Colonic mucosa (tissue), 4 donors: ENCODE measurements at places on chromosomes 7 and 10. TPM values are rescaled to one million over a fixed set of nuclear protein-coding genes. Genes with fewer than 3 reads are reported as not detected.

DNA sequence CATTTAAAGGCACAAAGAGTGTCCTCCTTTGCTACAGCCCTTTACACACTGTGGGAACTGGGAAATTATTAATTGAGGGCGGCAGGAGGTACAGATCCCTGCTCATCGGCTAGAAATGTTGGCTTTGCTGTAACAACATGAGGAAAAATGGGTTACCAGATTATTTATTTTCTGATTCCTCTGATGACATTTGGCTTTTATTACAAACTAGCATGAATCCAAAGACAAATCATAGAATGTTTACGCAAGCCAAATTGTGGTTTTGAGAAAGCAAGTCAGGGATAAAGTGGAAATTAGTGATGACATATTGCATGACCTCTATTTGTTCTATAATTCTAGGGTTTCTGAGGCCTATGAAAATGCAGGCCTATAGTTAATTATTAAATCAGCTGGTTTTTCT lies 126.1 kb upstream of the TMEM196 start:
- no peak for DNase-seq

GRCh38 chr10:118543714-118544400 lies 51.6 kb downstream of the PRLHR start:
- peak; percentile 44 for DNase-seq

DNA sequence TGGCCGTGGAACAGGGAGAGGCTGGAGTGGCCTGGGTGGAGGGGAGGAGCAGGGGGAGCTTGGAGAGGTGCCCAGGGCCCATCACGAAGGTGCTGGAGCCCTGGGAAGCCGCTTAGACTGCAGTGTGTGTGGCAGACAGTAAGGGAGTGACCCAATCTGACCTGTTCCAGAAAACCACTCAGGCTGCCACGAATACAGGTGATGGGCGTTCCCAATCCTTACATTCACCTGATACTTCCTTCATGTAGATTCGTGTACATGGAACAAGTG lies 161.7 kb downstream of the SVIL start:
- no peak for DNase-seq

GRCh38 chr7:68440866-68441265 lies 1157.4 kb upstream of the AUTS2 start:
- DNase-seq: no peak

- DNase-seq: no peak
These were observed 80.8 kb upstream of the ADAM12 start for GRCh38 chr10:126468876-126469643.

DNA sequence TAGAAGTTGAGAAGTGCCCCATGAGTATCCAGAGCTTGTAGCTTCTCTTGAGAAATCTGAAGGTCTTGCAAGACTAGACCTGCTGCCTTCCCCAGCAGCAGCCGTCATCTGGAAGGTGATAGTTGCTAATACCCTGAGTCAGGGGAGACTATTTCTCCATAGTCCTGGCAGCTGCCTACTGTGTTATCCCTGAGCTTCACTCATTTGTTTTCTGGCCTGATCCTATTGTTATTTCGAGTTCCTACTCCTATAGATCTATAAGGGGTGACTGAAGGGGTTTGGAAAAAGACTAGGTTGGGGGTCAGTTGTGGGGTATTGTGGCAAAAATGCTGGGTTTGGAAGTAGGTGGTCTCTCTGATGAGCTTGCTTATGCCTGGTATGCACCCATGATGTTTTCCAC lies 297.8 kb downstream of the CNTNAP2 start:
- DNase-seq: no peak

DNA sequence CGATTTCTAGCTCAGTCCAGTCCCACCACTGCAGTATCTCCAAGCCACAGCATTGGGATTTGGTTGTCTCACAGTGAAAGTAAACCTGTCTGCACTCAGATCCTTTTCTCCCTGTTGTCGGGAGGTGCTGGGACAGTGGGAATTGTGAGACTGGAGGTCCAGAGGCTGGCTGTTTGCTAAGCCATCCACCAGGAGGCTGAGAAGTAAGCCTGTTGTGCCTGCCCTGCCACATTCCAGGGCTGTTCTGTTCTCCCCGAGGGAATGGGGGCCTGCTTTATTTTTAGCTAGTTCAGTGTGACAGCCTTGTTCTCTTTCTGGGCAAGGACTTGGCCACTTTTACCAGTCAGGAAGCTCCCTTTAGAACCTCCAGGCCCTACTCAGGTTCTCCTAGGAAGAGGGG lies 54.9 kb downstream of the HK1 start:
- no peak for DNase-seq

GRCh38 chr7:142002179-142002578 lies 6.5 kb downstream of the MGAM start:
- DNase-seq: no peak

DNA sequence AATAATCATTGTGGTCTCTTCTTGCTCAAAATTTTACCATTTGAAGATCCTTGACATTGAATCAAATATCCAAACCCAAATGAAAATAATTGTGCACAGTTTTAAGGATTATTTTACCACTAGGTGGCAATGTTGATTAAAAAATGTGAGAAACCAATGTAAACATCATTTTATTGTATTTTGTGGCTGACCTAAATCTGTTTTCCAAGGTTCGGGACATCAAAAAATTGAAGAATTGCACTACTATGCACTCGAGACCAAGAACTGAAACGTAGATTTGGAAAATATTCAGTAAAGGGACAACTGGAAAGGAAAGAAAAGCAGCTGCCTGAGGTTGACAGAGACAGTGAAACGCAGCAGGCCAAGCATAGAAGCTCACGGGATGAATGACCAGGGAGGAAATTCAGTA lies 259.3 kb downstream of the SNX13 start:
- no peak for DNase-seq

DNA sequence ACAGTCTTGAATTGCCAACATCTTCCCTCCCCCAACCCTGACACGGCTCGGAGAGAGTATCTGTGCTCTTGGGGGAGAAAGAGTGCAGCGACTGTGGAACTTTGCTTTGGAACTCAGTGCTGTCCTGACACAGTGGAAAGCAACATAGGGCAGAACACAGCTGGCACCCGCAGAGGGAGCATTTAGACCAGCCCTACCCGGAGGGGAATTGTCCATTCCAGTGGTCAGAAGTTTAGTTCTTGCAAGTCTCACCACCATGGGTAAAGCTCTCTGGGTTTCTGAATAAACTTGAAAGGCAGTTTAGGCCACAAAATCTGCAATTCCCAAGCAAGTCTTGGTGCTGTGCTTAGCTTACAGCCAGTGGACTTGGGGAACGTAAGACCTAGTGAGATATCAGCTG lies 34.9 kb downstream of the TFEC start:
- no peak for DNase-seq

- DNase-seq: no peak
These were observed 147.3 kb downstream of the NRCAM start for GRCh38 chr7:108308903-108309302.

- no peak for DNase-seq
These were observed 5.7 kb upstream of the NDST2 start for GRCh38 chr10:73816917-73817729.

GRCh38 chr7:73727952-73728351 lies 8.5 kb upstream of the STX1A start:
- no peak for DNase-seq

DNA sequence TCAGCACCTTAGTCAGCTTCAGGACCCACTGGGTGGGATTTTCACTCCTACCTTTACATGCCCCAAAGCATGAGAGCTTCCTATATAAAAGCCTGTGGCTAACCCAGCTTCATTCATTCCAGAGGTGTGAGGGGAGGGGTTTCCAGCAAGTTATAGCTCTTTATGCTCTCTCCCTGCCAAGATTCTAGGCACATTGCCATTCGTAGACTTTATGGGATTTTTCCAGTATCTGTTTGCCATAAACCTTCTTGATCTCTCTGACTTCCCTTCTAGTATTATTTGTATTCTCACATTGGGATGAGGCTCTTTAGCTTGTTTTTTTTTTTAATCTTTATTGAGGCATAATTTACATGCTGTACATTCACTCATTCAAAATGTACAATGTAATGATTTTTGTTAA lies 67.5 kb downstream of the POU6F2 start:
- no peak for DNase-seq

DNA sequence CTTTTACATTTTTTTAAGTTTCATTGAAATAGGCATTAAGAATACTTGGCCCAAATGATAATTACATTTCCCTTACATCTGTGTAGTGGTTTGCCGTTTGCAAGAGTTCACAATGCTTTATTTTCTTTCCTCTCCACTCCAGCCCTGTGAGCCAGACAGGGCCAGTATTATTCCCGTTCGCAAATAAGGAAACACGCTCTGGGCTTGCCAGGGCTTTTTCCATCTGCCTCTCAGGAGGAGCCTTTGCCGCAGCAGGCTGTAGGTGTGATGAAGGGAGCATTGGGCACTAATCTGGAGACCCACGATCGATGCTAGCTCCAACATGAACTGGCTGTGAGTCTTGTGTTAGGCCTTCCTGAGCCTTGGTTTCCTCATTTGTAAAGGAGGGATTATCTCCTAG lies 154.4 kb downstream of the GALNT17 start:
- DNase-seq: no peak

- no peak for DNase-seq
These were observed 7.4 kb upstream of the ESYT2 start for GRCh38 chr7:158836692-158837091.

GRCh38 chr10:22637491-22637890 lies 76.9 kb downstream of the PIP4K2A start:
- no peak for DNase-seq

- no peak for DNase-seq
These were observed 12.6 kb downstream of the FGF8 start for GRCh38 chr10:101763141-101763846.

DNA sequence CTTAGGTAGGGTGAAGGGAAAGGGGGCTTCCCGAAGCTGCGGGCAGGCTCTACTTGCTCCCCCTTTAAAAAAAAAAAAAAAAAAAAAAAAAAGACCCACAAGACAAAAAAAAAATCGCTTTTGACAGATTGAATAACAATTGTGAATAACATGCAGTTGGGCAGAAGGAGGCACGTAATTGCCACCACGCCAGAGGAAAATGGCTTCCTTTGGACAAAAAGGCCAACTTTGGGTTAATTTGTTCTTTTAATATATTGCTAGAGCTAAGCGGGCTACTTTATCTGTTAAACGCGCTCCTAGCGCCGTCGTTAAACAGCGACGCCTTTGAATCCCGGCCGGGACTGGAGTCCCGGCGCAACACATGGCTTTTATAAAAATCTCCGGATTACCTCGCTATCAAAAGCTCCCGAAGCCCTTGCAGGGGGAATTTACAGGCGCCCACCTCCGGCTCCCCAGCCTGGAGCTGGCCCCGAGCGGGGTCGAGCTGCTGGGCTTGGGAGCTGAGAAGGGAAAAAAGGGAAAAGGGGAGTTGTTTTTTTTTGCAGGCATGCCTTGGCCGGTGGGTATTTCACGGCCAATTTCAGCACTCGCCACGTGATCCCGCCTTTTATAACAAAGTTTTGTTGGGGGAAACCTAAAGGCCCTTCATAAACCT lies 1.2 kb downstream of the HOXA11 start:
- no peak for DNase-seq

DNA sequence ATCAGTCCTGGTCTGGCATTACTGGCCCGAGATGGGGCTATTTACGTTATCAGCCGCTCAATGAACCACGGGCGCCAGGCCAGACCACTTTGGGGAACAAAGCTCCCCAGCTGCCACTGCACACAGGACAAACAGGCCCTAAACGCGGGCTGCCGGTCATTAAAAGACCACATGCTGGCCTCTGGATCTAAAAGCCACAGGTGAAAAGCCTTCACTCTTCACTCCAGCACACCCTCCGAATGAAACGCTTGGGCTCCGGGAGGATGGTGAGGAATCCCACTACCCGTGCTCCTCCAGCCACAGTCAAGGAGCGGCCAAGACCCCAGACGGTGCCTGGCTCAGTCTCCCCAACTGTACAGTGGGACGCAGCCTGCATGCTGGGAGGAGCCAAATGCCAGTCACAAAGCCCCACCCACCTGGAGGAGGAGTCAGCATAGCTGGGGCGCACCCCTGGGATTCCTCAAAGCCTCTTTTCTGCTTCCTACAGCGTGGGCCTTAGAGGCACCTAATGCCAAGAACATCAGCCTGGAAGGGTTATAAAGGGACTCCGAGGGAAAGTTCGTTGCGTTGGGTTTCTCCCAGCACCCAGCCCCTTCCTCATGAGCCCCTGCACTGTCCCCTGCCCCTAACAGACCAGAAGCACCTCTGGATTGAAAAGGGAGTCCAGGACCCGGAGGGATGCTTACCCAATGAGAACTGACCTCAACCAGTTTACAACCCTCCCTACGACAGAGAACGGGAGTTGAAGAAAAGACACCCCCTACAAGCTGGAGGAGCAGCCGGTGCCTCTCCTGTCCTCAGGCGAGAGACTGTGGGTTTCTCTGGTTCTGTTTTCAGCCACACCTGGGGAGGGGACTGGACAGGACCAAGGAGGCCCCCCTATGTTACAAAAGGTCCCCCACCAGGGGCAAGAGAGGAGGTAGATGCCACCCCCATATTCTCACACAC lies 4.7 kb downstream of the PDGFA start:
- peak; percentile 87 for DNase-seq

- DNase-seq: peak; percentile 78
These were observed 125.6 kb downstream of the CYP26A1 start for GRCh38 chr10:93199191-93199751.

DNA sequence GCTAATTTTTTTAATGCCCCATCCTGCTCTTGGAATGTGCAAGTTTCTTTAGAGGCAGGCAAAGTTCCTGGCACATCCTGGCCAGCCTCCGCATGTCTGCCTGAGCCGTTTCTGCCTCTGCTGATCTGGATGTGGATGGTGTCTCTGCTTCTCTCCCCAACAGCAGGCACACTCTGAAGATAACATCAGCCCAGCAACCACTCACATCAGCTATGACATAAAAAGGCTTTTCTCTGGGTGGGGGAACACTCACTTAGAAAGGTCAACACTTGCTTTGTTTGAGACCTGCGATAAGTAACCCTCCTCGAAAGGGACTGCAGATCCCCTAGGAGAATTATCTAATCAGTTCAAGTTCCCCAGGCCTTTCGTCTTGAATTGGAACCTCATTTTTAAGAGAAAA lies 142.9 kb downstream of the FGFR2 start:
- DNase-seq: no peak

DNA sequence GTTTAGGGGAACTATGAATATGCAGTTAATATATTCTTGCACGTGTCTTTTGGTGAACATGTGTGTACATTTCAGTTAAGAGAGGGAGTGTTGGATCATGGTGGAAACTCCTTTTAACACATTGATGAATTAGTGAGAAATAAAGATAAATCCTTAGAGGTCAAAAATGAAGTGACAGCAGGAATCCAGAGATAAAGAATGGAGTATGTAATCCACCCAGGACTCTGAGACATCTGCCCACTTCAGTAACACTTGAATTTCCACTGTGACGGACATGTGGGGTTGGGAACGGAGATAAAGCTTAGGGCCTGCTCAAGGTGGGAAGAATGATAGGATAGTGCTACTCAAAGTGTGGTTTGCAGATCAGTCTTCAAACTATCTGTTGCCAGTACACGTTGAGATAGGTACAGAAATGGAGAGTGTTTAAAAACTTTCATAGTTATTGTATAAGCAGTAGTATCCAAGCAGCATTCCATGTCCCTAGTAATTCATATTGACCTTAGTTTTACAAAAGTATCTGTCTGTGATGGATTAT lies 6.6 kb upstream of the RELN start:
- no peak for DNase-seq

Gene CUX1
- total RNA-seq: 68.5 TPM

Gene CACNA2D1
- 1.4 TPM for total RNA-seq

Gene CYP3A5
- 52.6 TPM for total RNA-seq

Gene EPO
- total RNA-seq: not detected

Gene FMC1
- 23.0 TPM for total RNA-seq

Gene PLAU
- 11.4 TPM for total RNA-seq

Gene MTG1
- total RNA-seq: 59.5 TPM

Gene GRID2IP
- total RNA-seq: 0.45 TPM
